ENCODE measurements at places on chromosomes 6 and 20.

GRCh38 chr6:168582571-168582981 is 141.6 kb downstream of the SMOC2 start:
- DNase-seq, result no peak

DNA sequence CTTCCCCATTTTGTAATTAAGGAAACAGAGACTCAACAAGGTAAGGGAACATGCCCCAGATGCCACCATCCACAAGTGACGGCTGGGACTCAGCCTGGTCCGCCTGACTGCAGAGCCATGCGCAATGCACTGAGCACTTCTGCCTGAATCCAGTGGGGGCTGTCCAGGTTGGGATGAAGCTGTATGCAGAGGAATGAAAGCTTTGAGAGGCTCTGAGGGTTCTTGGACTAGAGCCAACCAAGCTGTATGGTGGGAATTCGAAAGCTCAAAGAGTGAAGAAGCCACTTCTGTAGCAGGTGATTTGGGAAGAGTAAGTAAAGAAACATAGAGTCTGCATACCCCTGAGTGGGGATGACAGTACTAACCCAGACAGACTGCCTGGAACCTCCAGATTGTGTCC is 127.6 kb upstream of the AKAP12 start:
- DNase-seq, result no peak

DNA sequence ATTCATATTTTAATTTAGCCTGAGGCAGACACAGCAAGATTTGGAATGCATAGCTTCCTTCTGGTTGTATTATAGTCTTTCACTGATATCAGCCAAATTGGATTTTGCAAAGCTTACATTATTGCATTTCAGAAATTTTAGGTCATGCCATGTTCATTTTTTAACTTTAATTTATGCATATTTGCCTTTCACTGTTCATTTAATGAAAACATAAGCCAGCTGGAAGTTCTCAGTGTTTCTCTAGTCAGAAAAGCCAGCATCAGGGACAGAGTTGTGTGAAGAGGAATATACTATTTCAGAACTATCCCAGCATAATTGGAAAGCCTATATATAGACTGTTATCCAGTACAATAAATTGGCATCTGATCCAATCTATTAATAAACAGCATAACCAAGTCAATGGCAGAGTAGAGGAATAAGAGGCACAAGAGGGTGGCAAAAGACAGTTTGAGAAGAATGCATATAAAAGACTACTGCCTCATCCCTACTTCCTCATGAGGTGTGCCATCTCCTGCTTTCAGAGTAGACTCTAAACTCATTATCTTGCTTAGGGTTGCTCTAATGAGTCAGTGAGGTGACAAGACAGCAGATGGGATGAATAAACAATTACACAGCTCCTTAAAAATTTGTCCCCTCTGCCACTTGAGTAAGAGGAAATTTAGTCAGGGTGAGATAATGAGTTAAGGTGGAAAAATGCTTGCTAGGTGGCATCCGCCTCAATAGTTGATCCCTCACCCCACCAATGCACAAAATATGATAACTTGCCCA is 159.8 kb upstream of the HCRTR2 start:
- DNase-seq, result no peak

GRCh38 chr6:160510199-160510598 is 153.9 kb downstream of the LPA start:
- no peak for DNase-seq

- no peak for DNase-seq
Measured at GRCh38 chr6:8238773-8239683, 136.7 kb upstream of the EEF1E1 start.

DNA sequence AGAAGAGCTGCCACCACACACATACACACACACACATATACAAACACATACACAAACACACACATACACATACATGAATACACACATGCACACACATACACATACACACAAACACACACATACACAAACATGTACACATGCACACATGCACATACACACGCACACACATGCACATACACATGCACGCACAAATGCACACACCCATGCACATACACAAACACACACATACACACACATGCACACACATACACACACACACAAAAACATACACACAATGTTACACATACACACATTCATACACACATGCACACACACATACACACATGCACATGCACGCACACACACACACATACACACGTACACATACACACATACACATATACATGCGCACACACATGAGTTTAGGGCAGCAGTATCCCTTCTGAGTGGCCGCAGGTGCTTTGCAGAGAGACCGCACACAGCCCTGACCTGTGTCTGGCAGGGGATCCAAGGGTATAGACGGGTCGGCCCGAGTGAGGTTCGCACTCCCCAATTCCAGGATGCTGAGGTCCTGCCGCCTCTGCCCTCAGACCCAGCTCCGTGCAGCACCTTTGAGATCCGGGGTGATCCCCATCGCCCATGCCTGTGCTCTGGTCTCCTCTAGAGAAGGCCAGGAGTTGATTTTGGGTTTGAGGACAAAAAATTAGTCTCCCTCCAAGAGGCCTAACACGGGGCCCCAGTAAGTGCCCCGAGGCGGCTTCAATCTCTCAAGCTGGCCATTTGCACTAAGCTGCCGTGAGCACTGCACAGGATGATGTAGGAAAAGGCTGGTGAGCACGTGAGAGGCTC is 56.8 kb downstream of the TMEM242 start:
- DNase-seq, result no peak

DNA sequence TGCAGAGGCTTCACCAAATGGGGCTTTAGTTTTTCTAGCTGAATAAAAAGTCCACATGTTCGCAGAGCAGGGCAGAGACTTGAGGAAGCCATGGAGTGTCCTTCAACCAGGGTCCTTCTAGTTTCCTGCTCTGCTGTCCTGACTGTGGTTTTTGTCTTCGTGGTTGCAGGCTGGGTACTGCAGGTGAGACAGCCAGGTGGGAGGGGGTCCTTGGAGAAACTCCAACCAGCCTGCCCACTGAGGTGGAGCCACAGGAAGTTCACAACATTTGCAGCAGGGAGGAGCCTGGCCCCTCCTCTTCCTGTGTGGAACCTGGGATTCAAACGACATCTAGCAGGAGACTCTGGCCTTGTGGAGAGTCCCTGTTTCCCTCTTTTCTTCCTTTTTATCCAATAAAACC is 68.8 kb upstream of the MYLIP start:
- no peak for DNase-seq

DNA sequence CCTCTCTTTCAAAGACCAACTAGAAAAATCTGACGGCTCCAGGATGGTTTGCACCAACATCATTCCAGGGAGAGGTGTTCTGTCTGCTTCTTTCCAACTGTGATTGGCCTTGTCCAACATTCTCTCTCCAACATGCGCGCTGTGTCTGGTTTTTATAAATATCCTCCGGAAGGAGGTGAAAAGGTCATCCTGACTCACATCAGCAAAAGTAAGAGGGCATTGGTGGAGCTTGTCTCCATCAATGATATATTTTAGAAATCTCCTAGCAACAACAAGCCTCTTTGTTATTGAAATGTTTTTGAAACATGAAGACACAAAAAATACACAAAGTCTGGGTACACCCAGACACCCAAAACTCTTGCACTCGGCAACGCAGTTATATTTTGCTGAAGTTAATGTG is 475.3 kb upstream of the JARID2 start:
- no peak for DNase-seq

Data from effector CD4-positive, alpha-beta T cell (primary cell).